Caki2 (cell line): ENCODE measurements at places on chromosomes 5 and 9. TPM values are rescaled to one million over a fixed set of nuclear protein-coding genes. Genes with fewer than 3 reads are reported as not detected.
A peak's percentile ranks its signal among the peaks of the same experiment; 100 is the strongest.

- DNase-seq: no peak
Measured at GRCh38 chr9:27539479-27540441, 10.1 kb upstream of the MOB3B start.

DNA sequence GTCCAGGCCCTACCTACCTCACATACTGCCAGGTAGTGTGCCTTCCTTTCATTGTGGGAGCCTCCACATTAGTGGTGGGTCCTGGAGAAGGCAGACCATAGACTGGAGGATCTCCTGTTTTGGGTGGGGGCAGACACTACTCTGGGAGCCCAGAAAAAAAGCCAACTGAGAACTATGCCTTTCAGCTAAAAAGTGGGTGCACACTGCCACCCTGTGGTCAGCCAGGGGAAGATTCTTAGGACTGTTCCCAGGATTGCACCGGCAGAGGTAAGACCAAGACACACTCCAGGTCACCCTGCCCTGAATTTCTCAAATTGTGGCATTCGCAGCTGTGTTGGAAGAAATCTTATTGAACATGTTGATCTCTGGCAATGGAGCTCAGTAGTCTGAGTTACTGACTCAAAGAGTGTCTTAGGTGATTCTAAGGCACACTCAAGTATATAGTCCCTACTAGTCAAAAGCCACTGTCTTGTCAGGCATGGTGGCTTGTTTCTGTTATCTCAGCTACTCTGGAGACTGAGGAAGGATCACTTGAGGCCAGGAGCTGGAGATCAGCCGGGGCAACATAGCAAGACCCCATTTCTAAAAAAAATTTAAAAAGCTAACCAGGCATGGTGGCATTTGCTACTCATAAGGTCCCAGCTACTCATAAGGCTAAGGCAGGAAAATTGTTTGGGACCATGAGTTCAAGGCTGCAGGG, 3.6 kb downstream of the SIGMAR1 start:
- DNase-seq: peak; percentile 38

GRCh38 chr5:76908166-76908565, 44.7 kb upstream of the CRHBP start:
- no peak for DNase-seq

- peak; percentile 75 for DNase-seq
Measured at GRCh38 chr9:124660341-124660801, 110.7 kb downstream of the NR6A1 start.

DNA sequence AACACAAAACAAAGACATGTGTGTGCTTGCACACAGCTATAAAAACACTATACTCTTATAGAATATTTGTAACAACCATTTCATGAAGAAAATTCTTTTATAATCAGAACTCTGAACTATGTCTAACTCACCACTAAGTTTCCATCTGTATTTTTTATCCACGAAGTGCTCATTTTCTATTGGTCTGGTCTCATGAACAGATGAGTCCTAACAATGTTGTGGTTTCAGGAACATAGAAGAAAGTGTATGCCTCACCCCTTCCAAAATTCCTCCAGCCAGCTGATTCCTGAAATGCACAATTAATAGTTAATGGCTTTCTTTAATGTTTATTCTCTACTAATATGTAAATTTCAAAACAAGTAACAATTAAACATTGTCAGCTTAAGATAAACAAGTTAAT, 325.3 kb upstream of the GRAMD2B start:
- no peak for DNase-seq

- no peak for DNase-seq
Measured at GRCh38 chr9:76271755-76272154, 122.5 kb downstream of the RFK start.

The DMGDH gene
- total RNA-seq: 6.7 and 9.6 TPM in 2 replicates

The MRRF gene
- total RNA-seq: 52.6 and 66.4 TPM in 2 replicates

DNA sequence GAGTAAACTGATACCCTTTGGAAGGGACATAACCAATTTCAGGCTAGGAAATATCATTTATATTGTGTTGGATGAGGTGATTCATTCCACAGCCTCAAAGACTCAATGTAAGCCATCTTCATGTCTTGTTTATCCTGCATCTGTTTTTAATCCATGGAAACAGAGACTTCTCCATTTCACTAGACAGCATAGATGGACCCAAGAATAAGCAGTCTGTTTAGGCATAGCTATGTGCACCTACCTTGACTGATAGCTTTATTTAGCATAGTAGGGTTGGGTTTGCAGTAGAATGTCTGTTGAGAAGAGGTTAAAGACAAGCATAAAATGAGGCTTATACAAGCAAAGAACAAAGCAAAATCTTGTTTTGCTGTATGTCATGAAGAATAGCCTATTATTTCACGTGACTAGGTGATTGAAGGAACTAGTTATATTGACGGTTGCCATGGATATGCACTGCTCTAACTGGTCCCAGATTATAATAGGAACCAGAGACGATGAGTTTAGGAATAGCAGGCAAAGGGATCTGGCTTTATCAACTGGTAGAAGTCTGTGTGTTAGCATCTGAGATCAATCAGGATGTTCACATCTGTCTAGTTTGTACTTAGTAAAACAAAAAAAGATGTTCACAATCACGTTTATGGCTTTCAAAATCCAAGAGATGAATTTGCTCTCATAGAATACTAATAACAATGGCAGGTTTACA, 154.8 kb upstream of the KLF9 start:
- DNase-seq: no peak

The LCN2 gene
- total RNA-seq: 2.2 TPM in 1 of 2 replicates, not detected in the other

- peak; percentile 72 for DNase-seq
Measured at GRCh38 chr9:136700959-136701667, 11.3 kb upstream of the DIPK1B start.

DNA sequence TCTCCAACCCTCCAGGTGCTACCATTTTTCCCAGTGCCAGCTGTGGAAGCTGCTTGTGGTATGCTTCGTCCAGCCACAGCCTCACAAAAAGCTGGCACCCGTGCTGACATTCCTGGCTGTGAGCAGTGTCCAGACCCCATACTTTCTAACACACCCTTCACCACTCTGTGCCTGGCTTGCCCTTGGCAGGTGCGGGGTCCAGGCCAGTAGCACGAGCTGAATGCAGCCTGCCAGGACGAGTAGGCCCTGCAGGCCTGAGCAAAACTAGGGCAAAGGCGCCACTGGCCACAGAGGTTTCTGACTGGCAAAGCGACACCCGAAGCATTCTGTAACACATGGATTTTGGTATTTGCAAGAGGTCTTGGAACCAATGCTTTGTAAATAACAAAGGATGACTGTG, 26.0 kb upstream of the GHR start:
- DNase-seq: no peak

- no peak for DNase-seq
Measured at GRCh38 chr5:111223101-111223786, 940 bp upstream of the CAMK4 start.

- DNase-seq: no peak
Measured at GRCh38 chr5:133425222-133425621, 187.1 kb downstream of the FSTL4 start.

DNA sequence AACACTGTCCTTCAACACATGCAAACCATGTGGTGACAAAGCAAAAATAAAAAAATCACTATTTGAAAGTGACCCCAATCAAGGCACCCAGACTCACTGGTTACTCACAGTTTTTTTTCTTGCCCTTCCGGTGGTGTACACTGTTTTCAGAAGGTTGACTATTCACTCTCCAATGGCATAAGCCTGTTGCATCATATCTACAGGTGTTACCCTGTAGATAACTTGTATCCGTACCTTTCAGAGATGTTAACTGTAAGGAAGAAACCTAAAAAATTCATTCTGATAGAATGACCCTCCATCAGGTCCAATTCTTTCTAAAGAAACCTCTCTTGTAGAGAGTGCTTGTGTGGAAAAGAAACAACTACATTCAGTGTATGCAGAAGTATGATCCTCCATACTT, 193.6 kb upstream of the RASA1 start:
- no peak for DNase-seq

- no peak for DNase-seq
Measured at GRCh38 chr5:135546912-135547311, 11.1 kb upstream of the NEUROG1 start.

DNA sequence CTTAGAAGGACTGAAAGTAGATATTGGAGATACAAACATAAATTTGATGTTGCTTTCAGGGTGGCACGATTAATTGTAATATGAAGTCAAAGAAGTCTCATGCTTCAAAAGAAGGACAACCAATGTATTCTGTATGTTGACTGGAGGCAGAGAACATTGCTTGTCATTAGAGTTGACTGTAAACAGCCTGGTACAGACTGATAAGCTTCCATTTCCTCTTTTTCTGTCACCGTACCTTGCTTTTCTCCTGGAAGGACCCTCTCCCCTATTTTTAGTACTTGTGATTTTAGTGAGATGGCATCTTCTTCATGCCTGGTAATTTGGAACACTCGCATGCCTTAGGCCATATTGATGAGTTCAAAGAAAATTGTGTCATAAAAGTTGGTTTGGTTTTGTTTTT, 809.4 kb downstream of the PRELID2 start:
- no peak for DNase-seq

- DNase-seq: no peak
Measured at GRCh38 chr5:143546394-143546793, 142.9 kb upstream of the NR3C1 start.

GRCh38 chr9:16912197-16912596, 41.7 kb upstream of the BNC2 start:
- peak; percentile 18 for DNase-seq

The EQTN gene
- total RNA-seq: not detected in 2 replicates

DNA sequence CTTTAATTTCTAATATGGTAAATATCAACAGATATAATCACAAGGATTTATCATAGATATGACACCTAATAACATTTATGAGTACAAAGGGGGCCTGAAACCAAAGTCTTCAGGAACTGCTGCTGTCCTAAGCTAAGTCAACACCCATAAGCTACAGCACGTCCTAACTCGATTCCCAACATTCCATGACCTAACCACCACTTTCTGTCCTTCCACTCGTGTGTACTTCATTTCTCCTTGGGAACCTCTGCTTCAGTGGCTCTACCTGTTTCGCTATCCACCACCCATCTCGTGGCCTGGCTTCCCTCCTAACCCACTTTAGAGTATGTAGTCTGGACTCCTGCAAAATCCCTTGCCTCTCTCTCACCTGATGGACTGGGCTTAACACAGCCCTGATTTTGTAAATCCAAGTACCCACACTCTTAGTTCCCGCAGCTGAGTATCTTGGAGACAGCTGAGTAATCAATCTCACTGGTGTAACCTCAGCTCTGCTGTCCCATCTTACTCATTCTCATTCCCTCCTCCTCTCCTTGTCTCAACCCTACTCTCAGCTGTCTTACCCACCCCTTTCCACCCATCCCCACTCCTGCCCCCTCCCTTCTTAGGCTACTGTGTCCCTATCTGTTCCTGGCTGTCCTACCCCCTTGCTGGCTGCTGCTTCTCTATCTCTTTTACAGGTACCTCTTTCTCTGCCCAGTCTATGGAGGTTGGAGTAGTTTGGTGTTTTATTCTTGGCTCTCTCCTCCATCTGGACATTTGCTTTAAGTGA, 101.8 kb downstream of the MAST4 start:
- no peak for DNase-seq

DNA sequence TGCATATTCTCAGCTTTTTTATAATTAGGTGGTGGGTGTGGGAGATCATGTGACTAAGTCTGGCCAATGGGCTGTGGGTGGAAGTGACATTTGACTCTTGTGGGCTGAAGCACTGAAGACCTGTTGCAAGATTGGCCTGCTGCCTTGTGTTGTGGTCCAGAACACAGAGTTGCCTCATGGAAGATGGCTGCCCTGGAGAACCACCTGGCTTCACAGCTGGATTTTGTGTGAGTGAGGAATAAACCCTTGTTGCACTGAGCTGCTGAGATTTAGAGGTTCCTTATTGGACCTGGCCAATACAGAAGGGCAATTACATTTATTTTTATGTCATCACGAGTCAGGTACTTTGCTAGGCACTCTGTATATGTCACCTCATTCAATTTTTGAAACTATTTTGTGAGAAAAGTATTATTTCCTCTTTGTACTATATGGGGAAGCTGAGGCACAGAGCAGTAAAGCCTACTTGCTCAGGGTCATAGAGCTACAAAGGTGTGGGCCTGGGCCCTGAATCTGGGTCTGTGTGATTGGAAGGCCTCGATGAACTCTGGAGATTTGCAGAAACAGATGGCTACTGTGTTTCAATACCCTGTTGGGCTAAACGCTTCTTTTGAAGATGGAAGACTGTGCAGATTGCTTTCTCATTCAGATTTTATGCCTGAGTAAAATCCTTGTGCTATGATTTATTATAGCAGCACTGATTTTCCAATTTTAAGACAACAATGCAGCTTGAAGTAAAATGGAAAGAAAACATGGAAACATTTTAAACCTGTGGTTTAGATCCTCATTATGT, 71.2 kb upstream of the TBC1D2 start:
- DNase-seq: peak; percentile 31

GRCh38 chr9:14530366-14530765, 162.9 kb downstream of the ZDHHC21 start:
- DNase-seq: no peak

- DNase-seq: no peak
Measured at GRCh38 chr9:86549401-86549811, 195.2 kb upstream of the TUT7 start.

The N4BP3 gene
- 1.8 and 6.2 TPM in 2 replicates for total RNA-seq

GRCh38 chr9:17116400-17116837, 18.4 kb upstream of the CNTLN start:
- DNase-seq: peak; percentile 24

DNA sequence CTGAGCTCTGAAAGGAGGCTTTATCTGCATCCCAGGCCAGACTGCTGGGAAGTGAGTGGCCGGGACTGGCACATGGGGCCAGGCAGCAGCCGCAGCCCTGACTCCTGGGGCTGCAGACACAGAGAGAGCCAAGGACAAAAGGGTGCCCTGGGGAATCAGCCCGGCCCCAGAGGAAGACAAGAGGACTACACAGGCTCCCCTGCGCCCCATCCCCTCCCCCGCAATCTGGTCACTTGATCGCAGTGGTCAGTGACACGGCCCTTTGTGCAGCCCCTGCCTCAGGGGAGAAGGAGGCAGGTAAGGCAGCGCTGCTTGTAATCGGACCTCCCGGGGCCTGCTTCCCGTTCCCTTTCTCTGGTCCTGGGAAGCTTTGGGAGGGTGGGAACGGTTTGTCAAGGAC, 55.5 kb upstream of the FUBP3 start:
- no peak for DNase-seq

GRCh38 chr9:112032743-112033142, 136.1 kb downstream of the UGCG start:
- no peak for DNase-seq

The SERINC5 gene
- 19.4 and 19.9 TPM in 2 replicates for total RNA-seq

The SPINK13 gene
- 0.14 and 1.3 TPM in 2 replicates for total RNA-seq

DNA sequence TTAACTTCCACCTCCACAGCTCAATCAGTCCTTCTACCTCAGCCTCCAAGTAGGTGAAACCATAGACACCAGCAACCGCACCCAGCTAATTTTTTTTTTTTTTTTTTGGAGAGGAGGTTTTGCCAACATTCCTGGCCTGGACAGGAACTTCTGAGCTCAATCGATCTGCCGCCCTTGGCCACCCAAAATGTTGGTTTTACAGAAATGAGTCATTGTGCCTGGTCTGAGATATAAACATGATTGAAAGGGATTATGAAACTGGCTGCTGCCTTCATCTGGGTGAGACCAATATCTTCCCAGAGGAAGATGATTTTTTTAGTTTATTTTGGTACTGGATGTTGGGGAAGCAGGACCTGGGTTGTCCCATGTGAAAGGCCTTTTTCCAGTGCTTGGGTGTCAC, 9.2 kb downstream of the TAF11L12 start:
- DNase-seq: no peak

The DBH gene
- total RNA-seq: not detected in 2 replicates
